ENCODE measurements at places on chromosomes 7 and 10. TPM values are rescaled to one million over a fixed set of nuclear protein-coding genes. Genes with fewer than 3 reads are reported as not detected.

Gene PLAC9
- total RNA-seq: 31.2 TPM

Gene NKX2-3
- total RNA-seq: 6.2 TPM

Gene SYT15B
- total RNA-seq: 1.1 TPM

Gene NAT16
- total RNA-seq: not detected

Gene HOXA7
- total RNA-seq: not detected

Gene GPC2
- 5.7 TPM for total RNA-seq

Gene PFKFB3
- 21.0 TPM for total RNA-seq

Gene SLC26A5
- total RNA-seq: 0.21 TPM

Gene MMP21
- 0.41 TPM for total RNA-seq

Gene HOXA1
- total RNA-seq: not detected

Gene DYDC2
- not detected for total RNA-seq

Gene SPDYE1
- not detected for total RNA-seq

Gene CRYGN
- total RNA-seq: not detected

Gene SLC26A4
- total RNA-seq: 1.1 TPM

Gene GRM3
- not detected for total RNA-seq

Gene UPK3B
- 2.2 TPM for total RNA-seq

Gene TSPAN12
- 53.9 TPM for total RNA-seq

Gene TMEM178B
- total RNA-seq: 2.5 TPM

Gene TEX47
- total RNA-seq: not detected

Gene GIMAP6
- total RNA-seq: 20.9 TPM

Gene ODAD2
- 1.0 TPM for total RNA-seq

Gene TMEM176A
- 13.6 TPM for total RNA-seq

Gene CFAP46
- 0.41 TPM for total RNA-seq

Gene SEMA3C
- 212 TPM for total RNA-seq

Gene EMX2
- 1.9 TPM for total RNA-seq

Gene SVOPL
- total RNA-seq: 0.72 TPM

Gene HOGA1
- total RNA-seq: 7.3 TPM

Gene RET
- total RNA-seq: 12.0 TPM

Gene NPFFR1
- total RNA-seq: not detected

Gene SLC13A1
- total RNA-seq: not detected

Gene CUTC
- 33.7 TPM for total RNA-seq

Gene UNCX
- not detected for total RNA-seq

Gene CDK14
- 29.3 TPM for total RNA-seq

Gene C7orf57
- total RNA-seq: not detected

Gene RHBDD2
- 8.5 TPM for total RNA-seq

Gene CALU
- 261 TPM for total RNA-seq

Gene AGR3
- total RNA-seq: 4.9 TPM

Gene NEBL
- total RNA-seq: 26.2 TPM

Gene MBLAC1
- total RNA-seq: 0.82 TPM

Gene ZNF488
- total RNA-seq: 1.4 TPM

Gene CTAGE4
- total RNA-seq: 4.7 TPM

Gene GSTO2
- 5.1 TPM for total RNA-seq

Gene NEUROG3
- total RNA-seq: not detected

Gene OR6B1
- total RNA-seq: not detected

Gene EZH2
- total RNA-seq: 22.4 TPM

Gene OR2A12
- total RNA-seq: not detected

Gene BNIP3
- total RNA-seq: 89.3 TPM

Gene SLC39A12
- total RNA-seq: not detected

Gene TMEM270
- not detected for total RNA-seq

Gene HMX2
- not detected for total RNA-seq

Gene SRGN
- total RNA-seq: 49.6 TPM

Gene ZNF680
- total RNA-seq: 29.1 TPM

Gene KAZALD1
- total RNA-seq: 20.5 TPM

Gene SNCG
- total RNA-seq: 1.6 TPM

Gene OR2A1
- 0.10 TPM for total RNA-seq

Gene BTBD16
- 0.41 TPM for total RNA-seq

Gene TRIL
- total RNA-seq: 23.9 TPM

Gene ZWINT
- 18.5 TPM for total RNA-seq

Measured in tongue (tissue), 3 donors.